ENCODE measurements at places on chromosomes 2 and 18.

DNA sequence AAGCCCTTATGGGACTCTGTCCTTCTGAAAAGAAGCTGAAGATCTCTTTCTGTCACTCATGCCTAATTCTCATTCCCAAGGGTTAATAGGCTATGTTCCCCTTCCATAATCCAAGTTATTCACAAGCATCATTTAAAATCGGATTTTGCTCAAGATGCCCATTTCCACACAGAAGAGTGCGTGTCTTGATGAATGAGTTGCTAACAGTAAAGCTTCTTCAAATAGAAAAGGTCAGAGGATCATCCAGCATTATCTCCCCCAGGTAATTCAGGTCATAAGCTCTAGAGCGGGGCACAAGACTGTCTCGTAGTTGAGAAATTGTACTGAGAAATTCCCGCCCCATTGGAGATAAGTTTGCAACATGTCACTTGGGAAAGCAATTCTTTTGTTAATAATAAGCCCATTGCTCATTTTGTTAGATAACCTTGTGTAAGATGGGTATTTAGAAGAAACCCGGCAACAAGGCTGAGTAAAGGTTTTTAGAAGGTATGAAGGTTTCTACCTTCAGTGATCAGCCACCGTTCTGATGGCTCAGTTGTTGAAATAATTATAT is 290.7 kb upstream of the EPAS1 start:
- no peak for DNase-seq

DNA sequence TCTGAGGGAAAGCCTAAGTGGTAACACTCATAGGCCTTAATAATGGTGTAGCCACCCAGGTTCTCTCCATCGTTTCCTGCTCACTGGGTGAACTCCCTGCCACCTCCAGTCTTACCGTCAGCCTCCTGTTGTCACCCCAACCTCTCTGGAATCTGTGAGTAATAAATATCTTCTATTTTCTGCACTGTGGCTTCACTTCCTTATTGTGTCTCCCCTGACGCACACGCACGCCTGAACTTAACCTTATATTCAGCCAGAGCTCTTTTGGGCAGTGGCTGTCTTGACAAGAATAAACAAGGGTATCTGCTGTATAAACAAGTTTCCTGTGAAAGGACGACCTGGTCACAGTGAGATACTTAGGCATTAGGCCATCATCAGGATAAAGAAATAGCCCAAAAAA is 467.2 kb downstream of the SPAG16 start:
- DNase-seq, result no peak

GRCh38 chr18:37575646-37576045 is 10.0 kb upstream of the CELF4 start:
- no peak for DNase-seq

DNA sequence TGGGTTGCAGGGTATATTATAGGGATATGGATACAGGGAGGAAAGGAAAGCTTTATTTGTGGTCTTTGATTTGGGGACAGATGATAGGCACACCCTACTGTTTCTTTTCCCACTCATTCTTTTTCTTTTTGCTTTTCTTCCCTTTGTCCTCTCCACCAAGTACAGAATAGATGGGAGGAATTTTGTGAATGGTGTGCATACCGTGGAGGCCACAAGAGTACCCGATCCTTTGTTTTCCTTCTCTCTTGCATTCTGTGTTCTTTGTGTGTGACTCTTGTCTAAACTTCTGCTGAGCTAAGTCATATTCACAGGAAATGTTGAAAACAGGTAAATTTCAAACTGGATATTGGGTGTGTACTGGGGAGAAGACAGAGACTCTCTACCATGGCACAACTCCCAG is 321.4 kb upstream of the SLC8A1 start:
- DNase-seq, result no peak

- no peak for DNase-seq
Observed at GRCh38 chr2:181142514-181142913, 162.1 kb downstream of the UBE2E3 start.

- DNase-seq, result no peak
Observed at GRCh38 chr18:74963820-74964446, 245.0 kb downstream of the PTGR3 start.

Data from stimulated activated CD4-positive, alpha-beta T cell treated with anti-CD3 and anti-CD28 coated beads, Interleukin-4, amount 100 ng/mL, for 24 hours (primary cell).